GM12878 (cell line): ENCODE measurements at places on chromosomes 1 and 21. TPM values are rescaled to one million over a fixed set of nuclear protein-coding genes. Genes with fewer than 3 reads are reported as not detected.

DNA sequence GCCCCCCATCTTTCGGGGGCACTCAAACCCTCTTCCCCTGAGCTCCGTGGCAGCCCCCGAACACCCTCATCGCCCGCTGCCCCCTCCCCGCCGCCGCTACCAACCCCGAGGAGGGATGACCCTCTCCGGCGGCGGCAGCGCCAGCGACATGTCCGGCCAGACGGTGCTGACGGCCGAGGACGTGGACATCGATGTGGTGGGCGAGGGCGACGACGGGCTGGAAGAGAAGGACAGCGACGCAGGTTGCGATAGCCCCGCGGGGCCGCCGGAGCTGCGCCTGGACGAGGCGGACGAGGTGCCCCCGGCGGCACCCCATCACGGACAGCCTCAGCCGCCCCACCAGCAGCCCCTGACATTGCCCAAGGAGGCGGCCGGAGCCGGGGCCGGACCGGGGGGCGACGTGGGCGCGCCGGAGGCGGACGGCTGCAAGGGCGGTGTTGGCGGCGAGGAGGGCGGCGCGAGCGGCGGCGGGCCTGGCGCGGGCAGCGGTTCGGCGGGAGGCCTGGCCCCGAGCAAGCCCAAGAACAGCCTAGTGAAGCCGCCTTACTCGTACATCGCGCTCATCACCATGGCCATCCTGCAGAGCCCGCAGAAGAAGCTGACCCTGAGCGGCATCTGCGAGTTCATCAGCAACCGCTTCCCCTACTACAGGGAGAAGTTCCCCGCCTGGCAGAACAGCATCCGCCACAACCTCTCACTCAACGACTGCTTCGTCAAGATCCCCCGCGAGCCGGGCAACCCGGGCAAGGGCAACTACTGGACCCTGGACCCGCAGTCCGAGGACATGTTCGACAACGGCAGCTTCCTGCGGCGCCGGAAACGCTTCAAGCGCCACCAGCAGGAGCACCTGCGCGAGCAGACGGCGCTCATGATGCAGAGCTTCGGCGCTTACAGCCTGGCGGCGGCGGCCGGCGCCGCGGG is 837 bp downstream of the FOXD3 start:
- H3K27me3 ChIP-seq: peaks cover 59% of the 10 kb centered on the region
- peak overlapping the region; percentile 75; the same call in 1 of the 2 replicates for H3K4me3 ChIP-seq
- H3K4me1 ChIP-seq: no peaks in the 10 kb centered on the region; the same call in 1 of the 2 replicates
- H3K36me3 ChIP-seq: no peaks in the 10 kb centered on the region
- no peak for DNase-seq
- no peak overlapping the region for H3K27ac ChIP-seq

GRCh38 chr1:103198076-103198475 is 89.8 kb upstream of the COL11A1 start:
- no peaks in the 10 kb centered on the region for H3K27me3 ChIP-seq
- H3K4me3 ChIP-seq: no peak overlapping the region
- no peak for DNase-seq
- no peaks in the 10 kb centered on the region for H3K4me1 ChIP-seq

DEPDC1 gene
- 16.8 and 16.9 TPM in 2 replicates for total RNA-seq

REG4 gene
- not detected in 2 replicates for total RNA-seq

- no peaks in the 10 kb centered on the region for H3K27me3 ChIP-seq
- peaks cover 34% of the 10 kb centered on the region for H3K4me1 ChIP-seq
- no peak for DNase-seq
- H3K27ac ChIP-seq: peak overlapping the region; percentile 79
Observed at GRCh38 chr1:8533907-8534306, 216.0 kb downstream of the SLC45A1 start.

GRCh38 chr1:93578911-93579825 is 102.5 kb downstream of the BCAR3 start:
- H3K27me3 ChIP-seq: no peaks in the 10 kb centered on the region
- no peaks in the 10 kb centered on the region for H3K4me1 ChIP-seq
- no peaks in the 10 kb centered on the region for H3K36me3 ChIP-seq
- H3K4me3 ChIP-seq: no peak overlapping the region
- H3K27ac ChIP-seq: no peak overlapping the region

AMY1C gene
- not detected in 2 replicates for total RNA-seq

AMY1B gene
- total RNA-seq: not detected in 2 replicates

- no peak overlapping the region for H3K27ac ChIP-seq
- H3K4me1 ChIP-seq: no peaks in the 10 kb centered on the region
- H3K4me3 ChIP-seq: no peak overlapping the region
Observed at GRCh38 chr1:33930346-33931110, 66.6 kb downstream of the HMGB4 start.

GRCh38 chr1:87268111-87268510 is 60.6 kb upstream of the LMO4 start:
- H3K4me3 ChIP-seq: no peak overlapping the region
- H3K27me3 ChIP-seq: 0 out of 2 replicates have a peak, but pooled peaks cover 2% of the 10 kb centered on the region
- H3K27ac ChIP-seq: no peak overlapping the region
- H3K4me1 ChIP-seq: no peaks in the 10 kb centered on the region
- no peaks in the 10 kb centered on the region for H3K36me3 ChIP-seq

GRCh38 chr1:22763487-22764200 is 53.0 kb downstream of the EPHB2 start:
- peaks cover 16% of the 10 kb centered on the region for H3K4me1 ChIP-seq
- H3K4me3 ChIP-seq: no peak overlapping the region
- no peaks in the 10 kb centered on the region; the same call in none of the 2 replicates for H3K27me3 ChIP-seq
- DNase-seq: peak; percentile 25
- no peaks in the 10 kb centered on the region for H3K36me3 ChIP-seq
- H3K27ac ChIP-seq: no peak overlapping the region

DNA sequence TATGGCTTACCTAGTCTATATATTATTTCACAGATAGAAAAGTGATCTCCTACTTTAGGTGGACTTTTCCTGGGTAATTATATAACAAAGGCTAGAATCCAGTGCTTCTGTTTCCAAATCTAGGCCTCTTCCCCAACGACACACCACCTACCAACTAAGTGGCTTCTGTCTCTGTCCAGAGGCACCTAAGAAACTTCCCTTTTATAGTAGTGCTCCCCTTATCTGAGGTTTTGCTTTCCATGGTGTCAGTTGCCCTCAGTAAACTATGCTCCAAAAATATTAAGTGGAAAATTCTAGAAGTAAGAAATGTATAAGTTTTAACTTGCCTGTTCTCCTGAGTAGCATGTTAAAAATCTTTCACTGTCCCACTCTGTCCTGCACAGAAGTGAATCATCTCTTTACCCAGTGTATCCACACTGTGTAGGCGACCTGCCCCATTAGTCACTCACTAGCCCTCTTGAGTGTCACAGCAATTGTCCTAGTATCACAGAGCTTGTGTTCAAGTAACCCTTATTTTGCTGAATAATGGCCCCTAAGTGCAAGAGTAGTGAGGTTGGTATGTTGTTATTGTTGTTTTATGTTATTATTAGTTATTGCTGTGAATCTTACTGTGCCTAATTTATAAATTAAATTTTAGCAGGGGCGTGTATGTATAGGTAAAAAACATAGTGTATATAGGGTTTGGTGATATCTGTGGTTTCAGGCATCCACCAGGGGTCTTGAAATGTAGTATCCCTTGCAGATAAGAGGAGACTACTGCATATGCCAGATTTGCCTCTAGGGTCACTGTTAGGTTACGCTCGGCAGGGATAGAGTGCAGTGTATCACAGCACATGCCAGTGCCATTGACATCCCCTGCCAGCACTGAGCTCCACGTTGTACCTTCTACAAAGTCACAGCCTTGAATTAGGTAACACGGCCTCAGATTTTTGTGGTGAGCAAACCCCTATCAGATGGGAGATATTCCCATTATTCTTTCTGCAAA is 14.7 kb upstream of the CD53 start:
- no peaks in the 10 kb centered on the region for H3K27me3 ChIP-seq
- H3K36me3 ChIP-seq: no peaks in the 10 kb centered on the region
- H3K4me3 ChIP-seq: no peak overlapping the region
- no peak overlapping the region for H3K27ac ChIP-seq

ACKR1 gene
- 0.35 and 0.38 TPM in 2 replicates for total RNA-seq

- no peaks in the 10 kb centered on the region for H3K4me1 ChIP-seq
- no peak for DNase-seq
- H3K36me3 ChIP-seq: no peaks in the 10 kb centered on the region
- no peaks in the 10 kb centered on the region for H3K27me3 ChIP-seq
Observed at GRCh38 chr1:193472430-193472829, 286.0 kb upstream of the B3GALT2 start.

DNA sequence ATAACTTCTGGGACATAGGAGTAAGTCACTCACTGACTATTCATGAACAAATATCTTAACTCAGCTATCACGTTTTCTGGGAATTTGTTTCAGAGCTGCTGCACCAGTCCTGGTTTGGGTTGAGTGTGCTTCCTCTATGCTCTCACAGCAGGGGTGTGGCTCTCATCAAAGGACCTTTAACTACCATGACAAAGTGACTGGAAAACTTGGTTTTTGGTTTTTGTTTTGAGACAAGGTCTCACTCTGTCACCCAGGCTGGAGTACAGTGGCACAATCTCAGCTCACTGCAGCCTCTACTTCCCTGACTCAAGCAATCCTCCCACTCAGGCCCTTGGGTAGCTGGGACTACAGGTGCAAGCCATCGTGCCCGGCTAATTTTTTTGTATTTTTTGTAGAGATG is 4.1 kb downstream of the ILDR2 start:
- H3K27me3 ChIP-seq: no peaks in the 10 kb centered on the region; the same call in none of the 2 replicates
- peaks cover 26% of the 10 kb centered on the region for H3K4me1 ChIP-seq
- no peak for DNase-seq
- H3K4me3 ChIP-seq: no peak overlapping the region
- H3K27ac ChIP-seq: no peak overlapping the region

DNA sequence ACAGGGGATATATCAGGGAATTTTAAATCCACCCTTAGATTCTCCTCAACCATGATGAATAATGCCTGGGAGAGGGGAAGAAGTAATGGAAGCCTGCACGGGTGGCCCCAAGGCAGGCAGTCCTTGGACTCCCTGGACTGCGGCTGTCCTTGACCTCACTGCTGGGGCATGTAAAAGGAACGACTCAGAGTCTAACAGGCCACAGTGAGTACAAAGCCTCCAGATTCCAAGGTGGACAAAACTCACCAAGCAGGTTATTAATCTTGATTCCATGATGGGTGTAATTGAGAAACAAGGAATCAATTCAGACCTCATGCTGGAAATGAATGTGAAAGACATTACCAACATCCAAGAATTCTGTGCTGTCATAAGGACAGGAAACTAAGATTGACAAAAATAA is 13.0 kb upstream of the ARHGAP29 start:
- no peak overlapping the region for H3K27ac ChIP-seq
- no peaks in the 10 kb centered on the region for H3K36me3 ChIP-seq
- H3K27me3 ChIP-seq: peaks cover 11% of the 10 kb centered on the region; the same call in 1 of the 2 replicates
